ENCODE measurements at places on chromosomes 4 and X.

DNA sequence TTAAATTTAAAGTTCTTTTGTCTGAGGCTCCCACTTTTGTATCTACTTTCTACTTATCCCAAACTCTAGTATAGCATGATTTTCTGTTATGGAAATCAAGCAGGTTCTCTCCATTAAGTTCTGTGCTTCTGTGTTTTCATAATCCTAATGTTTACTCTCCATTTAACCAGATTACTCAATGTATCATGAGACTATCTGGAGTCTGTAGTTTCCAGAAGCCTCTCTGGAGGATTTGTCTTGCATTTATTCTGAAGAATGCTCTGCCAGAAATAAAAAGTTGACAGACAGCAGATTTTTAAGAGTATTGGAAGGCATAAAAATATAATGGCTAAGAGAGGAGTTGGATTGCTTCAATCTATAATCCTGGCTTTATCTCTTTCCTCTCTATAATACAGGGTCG, 39.2 kb upstream of the PLS3 start:
- no peak for DNase-seq

DNA sequence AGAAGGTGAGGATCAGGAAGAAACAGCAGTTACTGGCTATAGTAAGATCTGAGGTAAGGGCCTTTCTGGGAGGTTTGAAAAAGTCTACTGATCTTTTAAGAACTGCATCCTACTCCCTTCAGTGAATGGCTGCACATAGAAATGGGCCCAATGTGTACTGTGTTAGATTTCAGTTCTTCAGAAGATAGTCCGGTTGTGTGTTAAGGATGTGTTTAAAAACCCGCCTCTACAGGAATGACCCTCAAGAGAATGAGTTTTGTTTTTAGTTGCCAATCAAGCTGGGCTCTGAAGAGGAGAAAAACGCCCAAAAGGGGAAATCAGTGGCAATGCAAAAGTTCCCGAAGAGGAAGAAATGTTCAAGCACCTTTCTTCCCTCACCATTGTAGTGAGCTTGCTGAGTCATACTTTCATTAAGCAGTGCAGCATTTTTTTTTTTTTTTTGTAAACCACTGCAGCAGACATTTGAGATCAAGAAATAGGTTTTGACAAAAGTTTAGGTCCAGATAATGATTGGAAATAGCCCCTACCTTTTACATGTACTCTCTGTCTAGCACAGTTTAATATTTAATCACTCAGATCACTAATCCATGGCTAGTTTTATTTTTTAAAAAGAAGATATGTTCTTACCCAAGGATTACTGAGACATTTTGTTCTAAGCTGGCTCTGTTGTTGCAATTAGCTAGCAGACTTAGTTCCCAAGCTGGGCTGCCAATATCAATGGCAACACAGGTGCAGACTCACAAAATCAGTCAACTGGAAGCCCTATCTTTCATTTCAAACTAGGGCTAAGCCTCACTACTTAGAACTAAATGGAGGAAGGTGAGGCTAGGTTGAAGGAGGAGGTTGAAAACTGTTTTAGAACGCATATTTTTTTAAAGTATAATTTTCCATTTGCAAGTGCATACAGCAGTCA, 7.0 kb upstream of the TRPC5OS start:
- no peak for DNase-seq

DNA sequence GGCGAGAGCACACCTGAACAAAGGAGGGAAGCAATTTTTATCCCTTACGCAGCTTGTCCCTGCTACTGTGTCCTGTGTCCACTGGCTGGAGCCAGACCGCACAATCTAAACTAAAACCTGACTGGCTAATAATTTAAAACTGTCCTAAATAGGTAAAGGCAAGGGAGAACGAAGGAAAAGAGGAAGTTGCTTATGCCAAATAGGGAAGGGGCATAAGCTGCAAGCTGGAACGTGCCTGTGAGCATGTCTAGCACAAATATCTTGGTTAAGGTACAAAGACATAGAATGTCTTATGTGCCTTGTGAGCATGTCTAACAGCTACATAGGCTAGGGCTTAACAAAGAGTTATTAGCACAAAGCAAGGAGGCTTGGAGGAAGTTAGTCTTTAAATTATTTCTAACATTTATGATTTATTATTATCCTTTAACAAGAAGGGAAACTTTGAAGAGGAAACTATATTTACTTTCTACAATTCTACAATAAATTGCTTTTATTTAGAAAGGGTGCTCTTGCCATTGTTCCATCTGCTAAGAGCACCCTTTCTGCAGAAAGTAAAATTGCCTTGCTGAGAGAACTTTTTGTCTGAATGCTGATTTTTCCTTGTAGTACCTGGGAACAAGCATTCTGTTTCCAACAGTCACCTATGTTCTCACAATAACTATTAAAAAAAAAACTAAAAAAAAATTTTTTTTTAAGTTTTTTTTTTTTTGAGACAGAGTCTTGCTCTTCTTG, 80.6 kb upstream of the CBR4 start:
- no peak for DNase-seq

DNA sequence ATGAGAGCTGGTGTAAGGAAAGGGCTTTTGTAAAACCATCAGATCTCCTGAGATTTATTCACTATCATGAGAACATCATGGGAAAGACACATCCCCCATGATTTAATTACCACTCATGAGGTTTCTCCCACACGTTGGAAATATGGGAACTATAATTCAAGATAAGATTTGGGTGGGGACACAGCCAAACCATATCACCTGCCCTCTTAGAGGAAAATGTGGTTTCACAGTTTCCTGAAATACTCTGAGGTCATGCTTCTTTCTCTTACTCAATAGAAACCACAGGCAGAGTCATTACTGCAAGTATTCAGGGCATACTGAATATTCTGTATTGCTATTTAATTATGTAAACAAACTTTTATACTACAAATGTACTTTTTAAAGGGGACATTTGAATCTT, 1453.3 kb downstream of the PCDH18 start:
- peak; percentile 82 for DNase-seq

GRCh38 chrX:97740886-97741285, 857.2 kb downstream of the RPA4 start:
- no peak for DNase-seq

- peak; percentile 92 for DNase-seq
Measured at GRCh38 chrX:136768469-136769084, 12.2 kb downstream of the ARHGEF6 start.

GRCh38 chrX:65300104-65300809, 234.3 kb downstream of the LAS1L start:
- no peak for DNase-seq

DNA sequence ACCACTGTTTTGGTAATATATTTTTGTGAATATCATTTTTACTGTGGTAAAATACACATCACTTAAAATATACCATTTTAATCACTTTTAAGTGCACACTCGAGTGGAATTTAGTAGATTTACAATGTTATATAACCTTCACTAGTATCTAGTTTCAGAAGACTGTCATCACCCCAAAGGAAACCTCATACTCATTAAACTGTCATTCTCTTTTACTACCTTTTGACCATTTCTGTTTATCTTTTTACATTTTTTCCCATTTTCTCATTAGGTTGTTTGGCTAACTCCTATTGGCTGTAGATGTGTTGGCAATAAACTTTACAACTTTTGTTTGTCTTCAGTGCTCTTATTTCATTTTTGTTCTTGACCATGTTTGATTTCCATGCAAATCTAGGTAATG, 1168.3 kb upstream of the PCDH7 start:
- DNase-seq: no peak

DNA sequence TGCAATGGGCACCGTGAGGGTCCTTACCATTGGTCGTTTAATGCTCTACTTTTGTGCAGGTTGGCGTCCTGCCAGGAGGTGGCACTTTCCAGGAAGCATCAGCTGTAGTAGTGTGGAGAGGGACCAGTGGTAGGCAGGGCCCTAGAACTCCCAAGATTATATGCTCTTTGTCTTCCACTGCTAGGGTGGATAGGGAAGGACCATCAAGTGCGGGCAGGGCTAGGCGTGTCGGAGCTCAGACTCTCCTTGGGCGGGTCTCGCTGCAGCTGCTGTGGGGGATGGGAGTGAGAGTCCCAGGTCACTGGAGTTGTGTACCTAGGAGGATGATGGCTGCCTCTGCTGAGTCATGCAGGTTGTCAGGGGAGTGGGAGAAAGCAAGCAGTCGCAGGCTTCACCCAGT, 134.7 kb downstream of the KLF8 start:
- no peak for DNase-seq

- DNase-seq: no peak
Measured at GRCh38 chr4:113255628-113256027, 206.2 kb downstream of the ANK2 start.

DNA sequence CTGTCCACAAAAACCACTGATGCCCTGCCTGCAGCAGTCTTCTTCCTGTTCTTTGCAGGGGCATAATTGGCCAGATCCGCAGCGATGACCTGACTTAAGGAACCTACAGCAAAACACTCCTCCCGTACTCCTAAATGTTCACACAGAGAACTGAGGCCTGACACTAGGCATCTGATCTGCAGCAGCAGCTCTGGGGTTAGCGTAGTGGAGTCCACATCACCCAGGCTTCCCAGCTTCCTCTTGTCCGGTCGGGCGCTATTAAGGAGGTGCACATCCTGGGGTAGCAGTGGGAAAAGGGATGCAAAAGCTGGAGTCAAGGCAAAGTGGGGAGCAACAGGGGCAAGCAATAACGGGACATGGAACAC, 758 bp downstream of the SCFD2 start:
- peak; percentile 29 for DNase-seq

DNA sequence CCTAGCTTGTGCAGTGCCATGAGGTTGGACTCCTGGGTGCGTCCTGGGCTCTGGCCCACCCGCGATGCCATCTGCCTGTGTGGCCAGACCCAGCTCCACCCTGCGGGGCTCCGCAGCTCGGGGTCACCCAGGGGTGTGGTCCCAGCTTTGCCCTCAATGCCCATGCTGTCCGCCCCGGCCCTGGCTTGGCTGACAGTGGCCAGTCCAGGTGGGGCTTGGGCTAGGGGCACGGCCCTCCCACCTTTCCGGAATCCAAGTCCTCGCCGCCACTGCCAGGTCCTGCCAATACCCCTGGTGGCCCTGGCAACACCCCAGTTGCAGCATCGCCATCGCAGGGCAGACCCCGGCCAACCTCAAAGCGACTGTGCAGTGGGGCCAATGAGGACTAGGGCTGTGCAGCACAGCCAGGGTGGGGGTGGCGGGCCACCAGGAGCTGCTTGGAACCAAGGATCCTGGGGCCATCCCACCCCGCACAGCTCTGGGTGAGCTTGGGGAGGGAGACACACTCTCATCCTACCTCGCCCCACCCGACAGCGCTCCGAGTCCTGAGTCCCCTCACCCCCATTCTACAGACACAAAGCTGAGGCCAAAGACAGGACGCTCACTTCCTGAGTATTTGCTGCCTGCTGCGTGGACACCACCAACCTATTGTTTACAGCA, 80.9 kb downstream of the ZNF718 start:
- no peak for DNase-seq

- no peak for DNase-seq
Measured at GRCh38 chrX:107724653-107725052, 50.9 kb downstream of the TSC22D3 start.
